ENCODE measurements at places on chromosomes 16 and 17. TPM values are rescaled to one million over a fixed set of nuclear protein-coding genes. Genes with fewer than 3 reads are reported as not detected.

Gene ZNF276
- total RNA-seq = 18.6 TPM

Gene E4F1
- 28.6 TPM for total RNA-seq

Gene METTL16
- total RNA-seq = 33.2 TPM

Gene BORCS6
- 4.8 TPM for total RNA-seq
